ENCODE measurements at places on chromosomes 2 and 18.

DNA sequence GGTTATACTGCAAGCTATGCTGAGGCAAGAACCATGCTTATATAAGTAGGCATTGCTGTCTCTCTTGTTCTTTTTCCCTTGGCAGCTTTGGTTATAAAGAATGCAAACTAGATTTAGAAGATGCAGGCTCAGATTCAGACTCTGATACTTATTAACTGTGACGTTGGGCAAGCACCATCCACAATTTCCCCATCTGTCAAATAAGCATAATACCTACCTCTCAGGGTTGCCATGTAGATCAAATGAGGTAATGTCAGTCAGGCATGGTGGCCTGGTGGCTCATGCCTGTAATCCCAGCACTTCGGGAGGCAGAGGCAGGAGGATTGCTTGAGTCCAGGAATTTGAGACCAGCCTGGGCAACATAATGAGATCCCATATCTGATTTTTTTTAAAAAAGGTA, 21.7 kb downstream of the ITGAV start:
- no peak for DNase-seq

GRCh38 chr18:59821983-59822382, 77.8 kb upstream of the PMAIP1 start:
- no peak for DNase-seq

- DNase-seq: peak; percentile 75
Measured at GRCh38 chr2:85851253-85852151, 37.3 kb downstream of the ST3GAL5 start.

GRCh38 chr2:135091681-135092080, 39.6 kb downstream of the RAB3GAP1 start:
- no peak for DNase-seq

GRCh38 chr18:6624271-6624660, 105.2 kb upstream of the ARHGAP28 start:
- no peak for DNase-seq

DNA sequence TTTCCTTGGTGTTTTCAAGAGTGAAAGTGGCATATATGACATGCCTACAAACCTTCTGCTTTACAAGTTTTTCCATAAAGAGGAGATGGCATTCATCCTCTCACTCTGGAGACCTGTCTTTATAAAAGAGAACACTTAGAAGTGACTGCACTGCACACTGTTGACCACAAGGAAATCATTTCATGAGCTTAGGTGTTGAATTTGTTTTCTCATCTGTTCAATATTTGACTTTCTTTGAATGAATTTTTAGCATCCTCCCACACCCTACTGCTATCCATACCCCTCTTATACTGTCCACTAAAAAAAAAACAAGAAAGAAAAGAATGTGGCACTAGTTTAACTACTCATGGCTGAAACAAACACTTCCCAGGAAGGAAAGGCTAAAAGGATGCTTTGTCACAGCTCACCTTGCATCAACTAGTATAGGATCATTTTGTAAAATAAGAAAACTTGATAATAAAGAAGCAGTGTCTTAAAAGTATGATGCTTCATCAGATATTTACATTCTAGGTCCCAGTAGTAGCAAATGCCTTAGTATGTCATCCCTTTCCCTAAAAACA, 83.0 kb downstream of the ACVR1 start:
- no peak for DNase-seq

GRCh38 chr18:66432636-66433035, 171.3 kb downstream of the CDH19 start:
- no peak for DNase-seq

DNA sequence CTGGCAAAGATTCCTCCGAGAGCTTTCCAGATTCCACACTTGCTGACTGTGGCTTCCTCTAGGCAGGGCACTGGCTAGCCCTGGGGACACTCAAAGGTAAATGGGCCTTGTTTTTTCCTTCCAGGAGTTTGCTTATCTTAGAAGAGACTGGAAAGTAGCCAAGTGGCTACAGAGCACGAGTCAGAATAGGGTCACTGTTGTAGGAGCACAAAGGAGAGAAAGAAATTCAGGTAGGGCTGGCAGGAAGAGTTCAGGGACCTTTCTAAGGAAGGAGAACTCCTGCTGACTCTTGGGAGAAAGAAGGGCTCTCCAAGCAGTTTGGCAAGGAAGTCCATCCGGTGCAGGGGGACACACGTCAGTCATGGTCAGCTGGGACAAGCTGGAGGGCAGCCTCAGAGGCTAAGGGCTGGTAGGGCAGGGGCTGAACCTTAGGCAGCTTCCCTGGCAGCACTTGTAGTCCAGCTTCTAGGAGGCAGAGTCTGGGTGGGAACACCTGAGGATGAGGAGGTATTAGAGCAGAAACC, 39.5 kb downstream of the NIFK start:
- DNase-seq: no peak

- DNase-seq: no peak
Measured at GRCh38 chr18:9862686-9863085, 23.1 kb upstream of the TXNDC2 start.

- no peak for DNase-seq
Measured at GRCh38 chr2:48829036-48829435, 73.5 kb upstream of the LHCGR start.

- DNase-seq: no peak
Measured at GRCh38 chr18:62618735-62619134, 95.9 kb downstream of the ZCCHC2 start.

- DNase-seq: no peak
Measured at GRCh38 chr2:27672723-27673486, 9.2 kb downstream of the SLC4A1AP start.

- DNase-seq: no peak
Measured at GRCh38 chr2:213129311-213129710, 22.1 kb downstream of the IKZF2 start.

DNA sequence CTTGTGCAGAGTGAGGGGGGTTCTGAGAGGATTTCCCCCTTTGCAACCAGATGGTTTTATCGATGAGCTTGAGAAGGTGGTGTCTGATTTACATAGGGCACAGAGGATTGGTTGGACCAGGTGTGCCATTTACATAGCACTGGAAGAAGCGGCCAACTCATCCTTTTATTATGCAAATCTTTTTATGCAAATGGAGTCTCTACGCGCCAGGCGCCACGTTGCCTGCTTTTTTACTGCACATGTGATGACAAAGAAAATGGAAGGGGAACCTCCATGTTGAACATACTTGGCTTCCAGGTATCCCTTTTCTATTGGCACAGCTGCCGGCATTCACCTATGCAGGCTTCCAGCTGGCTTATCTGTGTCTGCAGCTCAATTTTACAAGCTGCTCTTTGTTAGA, 18.4 kb upstream of the TXNL4A start:
- no peak for DNase-seq

GRCh38 chr18:78716581-78716980, 263.0 kb upstream of the SALL3 start:
- no peak for DNase-seq

GRCh38 chr2:21642647-21643046, 518.9 kb downstream of the TDRD15 start:
- no peak for DNase-seq

GRCh38 chr2:165871025-165871424, 77.0 kb upstream of the GALNT3 start:
- DNase-seq: no peak

- DNase-seq: no peak
Measured at GRCh38 chr2:19321946-19322345, 36.5 kb downstream of the OSR1 start.

Measured in activated CD8-positive, alpha-beta memory T cell treated with anti-CD3 and anti-CD28 coated beads for 24 hours (primary cell).